ENCODE measurements at places on chromosomes 6 and 20.

- peak; percentile 72 for DNase-seq
These were observed 12.0 kb downstream of the STMN3 start for GRCh38 chr20:63641146-63641791.

- DNase-seq: no peak
These were observed 168.3 kb upstream of the JAG1 start for GRCh38 chr20:10842116-10842515.

GRCh38 chr20:10381477-10381876 lies 52.5 kb downstream of the MKKS start:
- no peak for DNase-seq

- DNase-seq: no peak
These were observed 307.0 kb downstream of the TAF4 start for GRCh38 chr20:61758564-61759200.

DNA sequence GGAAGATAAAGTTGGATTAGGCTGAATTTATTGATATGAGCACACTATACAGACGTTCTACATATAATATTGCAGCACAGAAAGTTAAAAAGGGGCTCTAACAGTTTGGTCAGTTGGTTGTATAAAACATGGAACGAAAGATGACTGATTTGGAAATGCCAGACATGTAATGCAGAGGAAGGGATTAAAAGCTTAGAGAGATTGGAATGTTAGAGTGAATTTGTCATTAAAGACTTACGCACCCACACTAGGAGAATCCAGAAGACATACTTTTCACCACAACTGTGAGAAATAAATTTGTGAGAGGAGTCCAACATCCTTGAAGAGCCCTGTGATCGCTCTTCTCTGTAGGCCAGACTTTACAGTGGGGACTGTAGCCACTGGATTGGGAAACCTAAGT lies 134.7 kb downstream of the GPR63 start:
- DNase-seq: no peak

- DNase-seq: no peak
These were observed 403.6 kb downstream of the PLCB1 start for GRCh38 chr20:8535403-8536261.

GRCh38 chr6:137688230-137688971 lies 178.7 kb upstream of the TNFAIP3 start:
- no peak for DNase-seq

DNA sequence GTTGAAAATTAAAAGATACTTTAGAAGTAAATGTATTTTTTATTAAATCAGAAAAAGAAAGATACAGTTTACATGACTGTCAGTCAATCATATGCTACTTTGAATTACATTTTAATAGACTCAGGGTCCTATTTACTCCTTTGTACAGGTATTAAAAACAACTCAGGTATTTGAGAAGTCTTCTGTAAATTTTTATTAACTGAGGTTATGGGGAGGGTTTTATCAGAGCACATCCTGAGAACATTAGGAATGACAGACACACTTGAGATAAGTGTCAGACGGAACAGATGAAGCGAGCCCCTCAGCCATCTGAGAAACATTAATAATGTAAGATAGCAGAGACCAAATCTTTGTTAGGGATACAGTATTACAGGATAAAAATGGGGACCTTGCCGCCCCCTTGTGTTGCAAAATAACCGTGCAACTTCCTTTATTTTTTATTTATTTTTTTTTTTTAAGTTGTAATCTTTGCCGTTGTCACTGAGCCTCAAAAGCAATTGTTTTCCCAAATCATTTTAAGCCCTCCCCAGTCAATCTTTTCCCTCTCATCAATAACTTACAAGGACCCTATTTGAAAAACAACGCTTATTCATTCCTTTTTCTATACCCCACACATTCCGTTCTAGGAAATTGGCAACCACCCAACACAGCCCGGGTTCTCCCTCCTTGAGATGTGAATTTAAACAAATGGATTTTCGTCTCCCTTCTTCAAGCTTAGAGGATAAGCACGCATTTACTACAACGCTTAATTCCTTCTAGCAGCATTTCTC lies 126.7 kb downstream of the BCAS1 start:
- peak; percentile 58 for DNase-seq

- no peak for DNase-seq
These were observed 48.8 kb upstream of the TAF8 start for GRCh38 chr6:42001506-42001905.

- no peak for DNase-seq
These were observed 11.3 kb upstream of the ABRACL start for GRCh38 chr6:139017227-139017626.

- no peak for DNase-seq
These were observed 22.1 kb downstream of the BLOC1S5 start for GRCh38 chr6:8041913-8042583.

DNA sequence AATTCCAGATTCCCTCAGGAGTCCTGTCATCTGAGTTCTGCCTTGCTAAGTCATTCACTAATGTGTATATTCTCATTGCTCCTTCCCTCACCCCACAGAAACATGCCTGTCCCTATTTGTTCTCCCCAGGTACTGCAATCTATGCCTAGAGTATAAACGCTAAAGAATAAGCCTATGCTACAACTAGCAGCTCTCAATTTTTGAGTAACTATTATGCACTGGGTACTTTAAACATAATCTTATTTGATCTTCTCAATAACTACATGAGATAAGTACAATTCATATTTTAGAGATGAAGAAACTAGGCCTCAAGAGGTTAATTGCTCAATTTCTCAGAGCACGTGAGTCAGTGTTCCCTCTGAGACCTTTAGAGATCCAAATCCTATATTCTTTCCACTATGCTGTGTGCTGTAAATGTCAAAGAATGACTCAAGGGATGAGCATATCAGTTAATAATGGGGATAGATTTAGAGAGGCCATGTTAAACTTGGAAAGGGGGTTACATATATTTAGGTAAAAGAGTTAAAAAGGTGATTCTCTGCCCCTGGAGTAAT lies 423.8 kb upstream of the ADGRB3 start:
- no peak for DNase-seq

Measured in CD4-positive, alpha-beta T cell treated with Interleukin-6 for 4 hours (primary cell).